ENCODE measurements at places on chromosomes 3 and 15.

GRCh38 chr3:191030929-191031328, 168.1 kb upstream of the OSTN start:
- no peak for DNase-seq

DNA sequence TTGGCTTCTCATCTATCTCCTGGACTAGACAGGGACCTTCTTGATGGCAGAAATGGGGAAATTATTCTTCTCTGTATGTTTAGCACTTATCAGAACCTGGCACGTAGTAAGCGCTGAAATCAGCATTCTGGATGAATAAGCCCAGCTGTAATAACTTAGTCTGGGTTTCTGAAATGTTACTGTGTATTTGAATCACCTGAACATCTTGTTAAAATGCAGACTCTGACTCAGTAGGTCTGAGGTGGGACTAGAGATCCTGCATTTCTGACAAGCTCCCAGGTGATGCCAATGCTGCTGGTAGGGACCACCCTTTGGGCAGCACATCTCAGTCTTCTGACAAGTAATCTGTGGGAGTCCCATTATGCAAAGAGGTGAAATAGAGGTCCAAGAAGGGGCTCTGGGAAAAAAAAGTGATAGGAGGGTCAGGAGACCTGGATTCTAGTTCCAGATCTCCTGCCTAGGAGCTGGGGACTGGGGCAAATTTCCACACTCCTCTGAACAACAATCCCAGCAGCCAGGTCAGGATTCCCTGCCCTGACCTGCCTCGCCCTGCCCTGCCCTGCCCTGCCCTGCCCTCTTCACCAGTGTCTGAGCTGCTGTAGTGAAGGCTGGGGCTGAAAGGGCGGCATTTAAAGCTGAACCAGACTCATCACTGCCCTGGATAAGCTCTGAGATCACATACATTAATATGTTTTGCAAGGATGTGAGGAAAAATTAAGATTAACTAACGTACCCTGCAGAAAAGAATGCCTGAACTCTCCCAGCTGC, 17.2 kb upstream of the SLC6A11 start:
- no peak for DNase-seq

GRCh38 chr3:56633602-56634535, 49.2 kb downstream of the TASOR start:
- DNase-seq = no peak

DNA sequence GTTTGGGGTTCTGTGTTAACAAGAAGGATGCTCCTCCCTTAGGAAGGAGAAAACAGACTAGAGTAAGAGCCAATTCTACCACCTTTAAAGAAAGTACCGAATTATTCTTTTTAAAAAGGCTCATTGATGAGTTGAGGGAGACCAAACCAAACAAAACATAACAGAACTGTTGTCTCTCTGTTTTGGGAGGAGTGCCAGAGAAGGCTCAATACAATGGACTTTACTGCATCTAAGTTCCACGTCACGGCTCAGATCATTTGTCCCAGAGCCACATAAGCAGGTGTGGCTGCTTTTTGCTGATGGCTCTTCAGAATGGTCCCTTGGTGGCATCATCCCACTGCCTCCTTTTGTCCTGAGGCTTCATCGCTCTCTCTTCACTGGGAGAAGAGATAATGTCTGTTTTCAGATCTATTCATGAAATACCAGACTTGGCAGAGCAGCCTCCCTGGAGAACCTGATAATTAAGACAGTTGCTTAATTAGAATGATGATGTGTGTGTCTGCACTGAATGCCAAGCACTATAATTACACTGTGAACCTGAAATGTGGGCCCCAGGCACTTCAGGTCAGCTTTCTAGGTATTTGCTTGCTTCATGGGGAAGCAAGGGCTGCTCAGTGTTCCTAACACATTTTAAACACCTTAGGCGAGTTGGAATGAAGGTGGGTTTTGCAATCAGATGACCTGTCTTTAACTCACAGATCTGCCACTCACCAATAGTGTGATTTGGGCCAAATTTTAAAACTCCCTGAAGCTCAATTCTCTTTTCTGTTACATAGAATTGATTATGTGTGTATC, 335.2 kb upstream of the MCTP2 start:
- no peak for DNase-seq

DNA sequence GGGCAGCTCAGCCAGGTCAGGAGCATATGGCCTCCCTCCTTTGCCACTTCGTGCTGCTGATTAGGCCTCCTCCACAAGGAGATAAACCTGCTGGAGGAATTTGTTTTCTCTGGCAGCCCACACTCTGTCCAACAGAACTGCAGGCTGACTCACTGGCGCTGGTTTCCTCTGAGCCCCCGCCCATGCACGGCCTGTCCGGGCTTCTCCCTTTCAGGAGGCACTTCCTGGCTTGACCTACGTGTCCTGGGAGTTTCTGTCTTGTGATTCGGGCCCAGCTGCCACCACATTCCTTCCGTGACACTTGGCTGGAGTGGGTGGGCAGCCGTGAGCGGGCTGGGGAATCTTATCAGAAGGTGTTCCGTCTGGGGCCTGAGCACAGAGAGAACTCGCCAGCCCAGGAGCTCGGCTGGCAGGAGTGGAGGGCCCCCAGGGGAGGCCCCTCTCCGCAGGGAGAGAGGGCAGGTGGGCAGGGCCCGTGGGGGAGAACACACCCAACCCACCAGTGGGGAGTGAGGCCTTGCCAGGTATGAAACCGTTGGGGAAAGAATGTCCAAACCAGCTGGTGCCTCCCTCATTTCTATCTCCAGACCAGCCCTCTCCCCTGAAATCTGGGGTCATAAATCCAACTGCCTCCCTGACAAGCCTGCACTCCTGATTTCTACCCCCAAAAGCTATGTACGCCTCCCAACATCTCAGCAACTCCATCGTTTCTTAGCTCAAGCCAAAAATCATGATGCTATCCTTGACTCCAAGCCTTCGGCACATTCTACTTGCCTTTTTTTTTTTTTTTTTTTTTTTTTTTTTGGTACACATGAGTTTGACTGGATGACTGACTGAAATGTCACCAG, 110.6 kb upstream of the MEF2A start:
- DNase-seq = peak; percentile 68

DNA sequence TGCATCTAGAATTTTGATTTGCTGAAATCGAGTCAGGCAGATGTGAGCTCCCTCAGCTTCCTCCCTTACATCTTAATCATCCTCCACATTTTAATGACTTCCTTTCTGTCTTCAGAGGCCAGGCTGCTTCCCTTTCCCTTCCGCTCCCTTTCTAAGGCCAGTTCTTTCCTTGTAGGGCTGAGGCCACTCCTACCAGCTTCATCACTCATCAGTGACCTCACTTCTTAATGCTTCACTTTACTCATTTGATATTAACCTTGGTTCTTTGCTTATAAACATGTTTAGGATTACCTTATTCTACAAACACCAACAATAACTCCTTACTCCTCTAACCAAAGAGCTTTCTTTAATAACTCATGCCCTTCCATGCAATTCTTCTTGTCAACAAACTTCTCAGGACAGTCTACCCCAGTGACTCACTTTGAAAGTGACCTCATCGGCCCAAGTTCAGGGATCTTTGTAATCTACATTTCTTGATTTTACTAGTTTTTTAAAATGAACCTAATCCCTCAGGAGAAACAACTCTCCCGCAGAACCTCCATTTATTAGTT, 23.9 kb downstream of the ILDR1 start:
- no peak for DNase-seq

DNA sequence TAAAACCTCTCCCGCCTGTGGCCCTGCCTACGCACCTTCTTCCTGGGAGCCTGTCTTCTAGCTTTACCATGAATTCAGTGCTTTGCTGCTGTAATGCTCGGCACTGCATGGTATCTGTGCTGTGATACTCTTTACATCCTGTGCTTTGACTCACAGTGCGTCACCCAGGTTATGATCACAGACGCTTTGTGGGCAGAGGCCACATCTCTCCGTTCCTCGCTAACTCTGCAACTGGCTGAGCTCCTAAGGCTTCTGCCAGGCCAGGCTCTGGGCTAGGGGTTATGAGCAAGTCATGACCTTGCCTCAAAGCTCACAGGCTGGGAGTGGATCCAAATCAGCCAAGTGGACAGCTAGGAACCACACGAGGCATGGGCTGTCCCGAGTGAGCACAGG, 23.2 kb downstream of the SPTBN5 start:
- DNase-seq = no peak

DNA sequence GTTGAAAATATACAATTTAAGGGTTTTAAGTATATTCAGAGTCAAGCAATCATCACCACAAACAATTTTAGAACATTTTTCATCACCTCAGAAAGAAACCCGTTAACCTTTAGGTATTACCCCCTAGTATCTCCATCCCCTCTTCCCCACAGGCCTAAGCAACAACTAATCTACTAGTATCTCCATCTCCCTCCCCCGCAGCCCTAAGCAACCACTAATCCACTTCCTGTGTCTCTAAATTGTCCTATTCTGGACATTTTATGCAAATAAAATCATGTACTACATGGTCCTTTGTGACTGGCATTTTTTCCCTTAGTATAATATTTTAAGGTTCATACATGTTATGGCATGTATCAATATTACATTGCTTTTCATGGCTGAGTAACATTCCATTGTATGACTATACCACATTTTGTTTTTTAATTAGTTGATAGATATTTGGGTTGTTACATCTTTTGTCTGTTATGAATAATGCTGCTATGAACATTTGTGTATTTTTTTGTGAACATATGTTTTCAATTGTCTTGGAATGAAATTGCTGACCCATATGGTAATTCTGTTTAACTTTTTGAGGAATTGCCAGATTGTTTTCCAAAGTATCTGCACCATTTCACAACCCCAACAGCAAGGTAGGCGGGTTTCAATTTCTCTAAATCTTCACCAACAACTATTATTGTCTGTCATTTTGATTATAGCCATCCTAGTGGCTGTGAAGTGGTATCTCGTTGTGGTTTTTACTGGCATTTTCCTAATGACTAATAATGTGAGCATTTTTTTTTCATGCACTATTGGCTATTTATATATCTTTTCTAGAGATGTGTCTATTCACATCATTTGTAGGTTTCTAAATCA, 215.6 kb upstream of the CD96 start:
- peak; percentile 51 for DNase-seq

Measured in AG04449 (cell line).